ENCODE measurements at places on chromosomes 6 and 20.

DNA sequence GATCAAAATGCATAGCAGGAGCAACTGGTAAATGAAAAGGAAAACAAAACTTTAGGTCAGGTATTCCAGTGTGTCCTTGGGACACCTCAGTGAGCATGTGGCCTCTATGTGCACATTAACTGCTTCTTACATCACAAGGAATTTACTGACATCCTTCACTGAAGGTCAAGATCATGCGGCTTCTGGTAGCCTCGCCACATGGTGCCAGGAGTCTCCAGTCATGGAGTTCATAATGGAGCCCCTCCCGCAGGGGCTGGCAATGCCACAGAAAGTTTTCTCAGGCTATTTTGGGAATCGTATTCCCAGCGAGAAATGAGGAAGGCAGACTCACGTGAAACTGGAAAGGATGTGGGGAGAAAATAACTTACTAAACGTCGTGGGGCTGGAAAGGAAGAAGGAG lies 19.7 kb upstream of the SLC22A3 start:
- DNase-seq = no peak

GRCh38 chr6:168136001-168136400 lies 57.0 kb upstream of the FRMD1 start:
- no peak for DNase-seq

GRCh38 chr6:127464161-127464880 lies 5.1 kb upstream of the KIAA0408 start:
- DNase-seq = no peak

- DNase-seq = no peak
Observed at GRCh38 chr20:47156301-47157137, 200.0 kb downstream of the ZMYND8 start.

DNA sequence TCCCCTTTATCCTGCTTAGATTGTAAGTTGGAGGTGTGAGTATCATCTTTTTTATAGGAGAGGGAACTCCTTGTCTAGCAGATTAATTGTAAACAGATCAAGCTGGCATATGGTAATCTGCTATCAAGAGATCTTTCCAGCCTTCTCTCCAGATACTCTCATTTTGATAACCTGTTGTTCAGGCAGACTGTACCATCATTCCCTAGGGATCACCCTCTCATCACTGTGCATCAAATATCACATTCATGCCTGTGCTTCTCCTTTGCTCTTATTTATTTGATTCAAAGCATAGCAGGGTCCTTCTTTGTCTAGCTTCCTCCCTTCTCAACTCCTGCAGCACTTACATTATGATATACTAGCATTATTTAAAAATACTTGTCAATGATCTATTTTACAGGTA lies 73.8 kb downstream of the LRRC1 start:
- no peak for DNase-seq

DNA sequence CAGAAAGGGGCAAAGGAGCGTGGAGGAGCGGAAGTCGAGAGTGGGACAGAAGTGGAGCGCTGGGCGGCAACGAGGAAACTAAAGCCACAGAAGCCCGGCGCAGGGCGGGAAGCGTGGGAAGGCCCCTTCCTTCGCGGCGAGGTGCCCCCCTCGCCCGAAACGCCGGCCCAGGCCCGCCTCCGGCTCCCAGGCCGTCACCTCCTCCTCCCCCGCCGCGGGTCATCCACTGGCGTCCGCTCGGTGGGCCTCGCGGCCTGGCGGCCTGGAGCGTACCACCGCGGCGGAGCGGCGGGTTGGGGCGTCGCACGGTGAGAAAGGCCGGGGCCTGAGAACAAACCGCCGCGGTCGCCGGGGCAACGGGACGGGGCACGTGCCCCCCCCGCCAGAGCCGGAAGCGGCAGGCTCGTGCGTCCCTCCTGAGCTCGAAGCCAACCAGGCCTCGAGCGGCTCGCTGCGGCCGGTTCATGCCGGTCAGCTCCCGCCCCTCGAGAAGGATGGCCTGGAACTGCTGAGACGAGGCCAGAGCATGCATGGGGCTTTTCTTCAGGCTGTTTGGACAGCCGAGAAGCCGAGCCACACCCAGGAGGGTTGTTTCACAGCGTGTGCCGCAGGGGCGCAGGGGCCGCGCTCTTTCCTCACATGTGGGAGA lies at the start of gene TCP11:
Gene TCP11 (minus strand): TSS at position 333 of the 649 bp plus-strand sequence. CDS start 469 bp downstream, outside the sequence.
- DNase-seq = peak; percentile 27

DNA sequence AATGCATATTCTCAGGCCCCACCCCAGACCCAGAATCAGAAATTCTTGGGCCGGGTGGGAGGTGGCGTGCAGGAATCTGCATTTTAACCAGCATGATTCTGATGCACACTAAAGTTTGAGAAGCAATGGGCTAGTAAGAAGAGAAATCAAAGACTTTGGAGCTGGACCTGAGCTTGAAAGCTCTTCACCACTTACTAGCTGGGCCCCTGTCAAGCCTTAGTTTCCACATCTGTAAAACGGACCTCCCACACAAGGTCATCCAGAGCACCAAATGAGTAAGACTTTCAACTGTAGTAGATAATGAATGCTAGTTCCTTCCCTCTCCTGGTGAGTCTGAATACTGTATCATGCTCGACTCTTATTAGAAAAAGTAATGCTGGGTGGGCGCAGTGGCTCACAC lies 87.0 kb downstream of the TBC1D7 start:
- no peak for DNase-seq

DNA sequence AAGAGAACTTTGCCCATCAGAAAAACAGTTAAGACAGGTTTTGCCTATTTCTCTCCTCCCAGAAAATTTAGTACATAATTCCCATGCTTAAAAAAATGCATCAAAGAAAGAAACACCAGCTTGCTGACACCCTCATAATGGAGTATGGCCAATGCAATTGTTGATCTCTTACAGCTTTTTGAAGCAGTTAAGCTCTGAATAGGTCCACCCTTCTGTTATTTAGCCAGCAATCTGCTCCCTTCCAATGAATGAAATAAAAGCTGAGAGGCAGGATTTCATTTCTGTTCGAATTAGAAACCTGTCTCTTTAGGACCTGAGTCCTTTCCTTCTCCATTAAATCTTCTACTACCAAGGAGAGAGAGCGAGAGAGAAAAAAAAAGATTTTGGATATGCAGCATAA lies 288.7 kb downstream of the RNF144B start:
- DNase-seq = no peak

DNA sequence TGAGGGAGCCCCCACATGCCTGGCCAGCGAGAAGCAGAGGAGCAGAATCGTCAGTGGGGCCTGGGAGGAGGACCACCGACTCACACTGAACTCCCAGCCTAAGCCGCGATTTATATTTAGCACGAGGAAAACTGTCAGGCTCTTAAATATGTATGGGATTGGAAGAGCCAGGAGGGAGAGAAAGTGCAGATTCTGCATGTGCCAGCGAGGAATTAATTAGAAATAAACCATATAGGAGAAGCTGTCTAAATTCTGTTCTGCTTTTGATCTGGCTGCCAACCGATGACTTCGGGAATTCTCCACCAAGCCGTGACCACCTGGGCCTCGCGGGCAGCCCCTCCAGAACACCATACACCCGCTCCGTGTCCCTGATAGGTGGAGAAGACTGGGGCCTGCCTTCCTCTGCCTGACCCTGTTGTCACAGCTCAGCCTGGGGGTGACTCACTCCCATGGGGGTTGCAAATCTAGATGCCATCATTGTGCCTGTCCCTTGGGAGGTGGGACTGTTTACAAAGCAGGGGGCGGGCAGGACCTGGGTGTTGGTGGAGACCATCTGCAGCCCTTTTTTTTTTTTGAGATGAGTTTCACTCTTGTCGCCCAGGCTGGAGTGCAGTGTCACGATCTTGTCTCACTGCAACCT lies 91.1 kb upstream of the PMEPA1 start:
- DNase-seq = no peak

- peak; percentile 15 for DNase-seq
Observed at GRCh38 chr6:114108119-114109002, 137.4 kb upstream of the HDAC2 start.

DNA sequence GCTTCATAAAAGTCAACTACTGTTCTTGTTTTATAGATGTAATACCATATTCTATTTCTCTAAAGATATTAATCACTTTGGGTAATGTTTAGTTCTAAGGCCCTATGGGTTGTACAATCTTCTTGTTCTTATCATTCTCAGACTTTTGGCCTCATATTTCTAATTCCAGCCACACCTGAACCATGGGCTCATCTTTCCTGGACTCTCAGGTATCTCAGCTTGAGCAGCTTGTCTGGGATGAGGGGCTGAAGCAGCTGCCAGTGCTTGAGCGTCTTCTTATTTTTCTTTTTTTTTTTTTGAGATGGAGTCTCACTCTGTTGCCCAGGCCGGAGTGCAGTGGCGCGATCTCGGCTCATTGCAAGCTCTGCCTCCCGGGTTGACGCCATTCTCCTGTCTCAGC lies 150.2 kb downstream of the KIF6 start:
- DNase-seq = no peak

- DNase-seq = no peak
Observed at GRCh38 chr6:111211411-111212030, 124.2 kb downstream of the SLC16A10 start.

DNA sequence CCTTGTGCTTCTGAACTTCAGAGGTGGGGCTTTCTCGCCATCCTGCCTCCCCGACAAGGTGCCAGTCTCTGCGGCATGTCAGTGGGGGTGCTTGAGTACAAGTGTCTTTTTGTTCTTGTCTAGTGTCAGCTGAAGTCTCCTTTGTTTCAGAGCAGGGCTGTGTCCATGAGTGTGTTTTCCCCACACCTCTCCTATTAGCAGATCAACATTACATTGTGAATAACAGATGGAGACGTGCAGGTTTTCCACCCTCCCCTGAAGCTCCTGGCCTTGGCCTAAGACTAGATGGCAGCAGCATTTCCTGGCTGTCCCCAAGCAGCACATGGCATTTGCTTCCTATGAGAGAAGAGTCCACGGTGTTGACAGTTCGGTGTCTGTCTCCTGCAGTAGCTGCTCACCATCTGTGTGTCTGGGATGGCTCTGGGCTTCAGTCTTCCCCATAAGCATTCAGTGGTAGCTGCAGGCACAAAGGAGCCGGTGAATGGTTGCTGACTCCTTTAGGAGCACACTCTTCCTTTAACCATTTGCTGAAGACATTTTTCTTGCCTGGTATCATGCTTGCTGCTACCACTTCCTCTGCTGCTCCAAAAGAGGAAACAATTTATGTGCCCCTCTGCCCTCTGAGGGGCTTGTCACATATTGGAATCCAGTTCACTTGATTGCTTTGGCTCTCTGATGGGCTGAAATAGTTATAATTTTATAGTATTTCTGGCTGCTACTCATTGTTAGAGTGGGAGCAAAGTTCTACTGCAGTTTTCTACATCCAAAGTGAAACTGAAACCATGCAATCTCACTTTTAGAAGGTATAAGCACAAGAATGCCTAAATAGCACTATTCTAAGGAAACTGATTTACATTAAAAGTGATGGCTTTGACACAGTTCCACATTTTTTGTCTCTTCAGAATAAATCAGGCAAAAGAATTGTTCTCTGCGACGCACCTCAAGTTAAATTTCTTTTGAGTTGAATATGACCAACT lies 913.0 kb downstream of the C6orf118 start:
- DNase-seq = no peak

DNA sequence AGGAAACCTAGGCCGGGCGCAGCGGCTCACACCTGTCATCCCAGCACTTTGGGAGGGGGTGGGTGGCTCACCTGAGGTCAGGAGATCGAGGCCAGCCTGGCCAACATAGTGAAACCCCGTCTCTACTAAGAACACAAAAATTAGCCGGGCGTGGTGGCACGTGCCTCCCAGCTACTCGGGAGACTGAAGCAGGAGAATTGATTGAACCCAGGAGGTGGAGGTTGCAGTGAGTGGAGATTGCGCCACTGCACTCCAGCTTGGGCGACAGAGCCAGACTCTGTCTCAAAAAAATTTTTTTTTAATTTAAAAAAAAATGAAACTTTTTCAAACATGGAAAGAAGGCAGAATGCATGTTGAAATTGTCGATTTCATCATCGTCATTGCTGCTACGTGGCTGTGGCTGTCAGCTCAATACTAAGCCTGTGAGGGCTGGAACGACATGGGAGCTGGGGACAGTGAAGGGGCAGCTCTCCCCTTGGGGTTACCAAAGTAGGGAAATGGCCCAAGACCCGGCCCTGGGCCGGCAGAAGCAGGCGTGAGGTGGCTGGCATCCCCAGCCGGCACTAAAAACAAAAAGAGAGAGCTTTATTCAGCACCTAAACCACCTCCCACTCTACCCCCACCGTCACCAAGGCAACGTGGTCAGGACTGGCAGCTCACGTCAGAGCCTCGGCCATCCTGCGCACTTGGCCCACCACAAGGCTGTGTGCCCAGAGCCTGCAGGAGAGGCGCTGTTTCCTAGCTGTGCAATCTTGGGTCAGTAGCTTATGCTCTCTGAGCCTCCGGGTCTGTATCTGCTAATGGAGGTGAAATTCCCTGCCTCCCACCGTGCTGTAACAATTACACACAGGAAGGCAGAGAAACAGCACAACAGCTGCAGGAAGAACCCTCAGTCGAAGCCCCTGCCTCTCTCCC lies 30.8 kb downstream of the AGPAT4 start:
- no peak for DNase-seq

DNA sequence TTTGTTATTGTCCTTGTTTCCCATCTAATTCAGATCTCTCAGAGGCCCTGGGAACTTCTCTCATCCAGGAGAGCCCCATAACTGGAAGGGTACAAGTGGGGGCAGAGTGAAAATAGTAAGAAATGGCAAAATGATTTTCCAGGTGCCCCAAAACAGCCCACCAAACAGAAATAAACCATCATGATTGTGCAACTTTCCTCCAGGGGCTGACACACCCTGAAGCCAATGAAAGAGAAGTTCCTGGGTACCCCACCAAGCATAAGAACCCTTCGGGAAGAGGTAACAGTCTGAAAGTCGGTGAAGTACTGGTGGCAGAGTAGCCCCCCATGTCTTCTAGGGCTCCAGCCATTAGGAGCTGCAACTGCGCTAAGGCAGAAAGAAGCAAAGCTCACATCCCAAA lies 282.0 kb downstream of the PTPRT start:
- no peak for DNase-seq

DNA sequence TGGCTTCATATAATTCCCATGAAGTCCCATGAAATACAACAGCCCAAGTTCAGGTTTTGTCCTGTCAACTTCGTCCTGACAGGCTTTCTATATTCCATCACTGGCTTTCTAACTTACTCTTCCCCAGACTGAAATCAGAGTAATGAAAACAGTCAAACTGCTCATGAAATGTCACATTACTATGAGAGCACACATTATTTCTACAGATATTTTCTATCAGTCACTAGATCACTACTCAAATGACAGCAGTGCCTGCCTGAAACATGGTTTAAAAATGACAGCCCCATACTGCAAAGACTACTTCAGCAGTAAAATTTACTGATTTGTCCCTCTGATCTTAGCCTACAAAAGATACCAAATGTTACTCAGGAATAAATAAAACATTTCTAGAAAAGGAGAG lies 442.9 kb upstream of the SOX4 start:
- no peak for DNase-seq

GRCh38 chr20:48490961-48491831 lies 336.6 kb downstream of the PREX1 start:
- no peak for DNase-seq

DNA sequence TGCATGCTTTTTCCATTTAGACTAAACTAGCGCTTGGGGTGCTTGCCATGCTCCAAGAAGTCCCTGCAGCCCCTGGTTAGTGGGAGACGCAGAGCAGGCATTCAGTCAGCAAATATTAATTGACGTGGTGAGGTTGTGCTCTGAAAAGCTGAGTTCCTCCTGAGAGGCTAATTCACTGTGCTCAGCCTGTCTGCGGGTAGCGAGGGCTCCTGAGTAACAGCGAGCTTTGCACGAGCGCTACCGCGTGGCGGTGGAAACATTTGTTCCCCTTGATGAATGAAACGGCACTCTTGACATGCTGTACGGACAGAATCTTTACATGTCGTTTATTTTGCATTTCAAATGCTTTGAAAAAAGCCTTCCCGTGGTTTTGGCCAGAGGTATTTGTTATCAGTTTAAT lies 170.6 kb upstream of the AGPAT4 start:
- no peak for DNase-seq
